HL-60 (cell line): ENCODE measurements at places on chromosomes 16 and 17.

GRCh38 chr16:85796152-85796551, 3.2 kb downstream of the EMC8 start:
- no peak for DNase-seq

GRCh38 chr16:82829301-82829700, 202.5 kb downstream of the CDH13 start:
- no peak for DNase-seq

GRCh38 chr16:16021988-16022682, 72.7 kb downstream of the ABCC1 start:
- DNase-seq, result no peak

- no peak for DNase-seq
Measured at GRCh38 chr16:87828907-87829621, 40.2 kb downstream of the SLC7A5 start.

- no peak for DNase-seq
Measured at GRCh38 chr17:62112229-62112628, 47.2 kb upstream of the MED13 start.
